ENCODE measurements at places on chromosomes 4 and X. TPM values are rescaled to one million over a fixed set of nuclear protein-coding genes. Genes with fewer than 3 reads are reported as not detected.

GRCh38 chr4:84948056-84948455 lies 18.4 kb downstream of the WDFY3 start:
- DNase-seq, result no peak
- no peaks in the 10 kb centered on the region for H3K27me3 ChIP-seq

- H3K27ac ChIP-seq, result no peak within 1 kb of the TSS
- no peaks in the 10 kb centered on the region for H3K36me3 ChIP-seq
- DNase-seq, result no peak
- peaks cover 50% of the 10 kb centered on the region for H3K27me3 ChIP-seq
Measured at GRCh38 chr4:171812665-171813525, at the start of gene GALNTL6. GALNTL6 (plus strand) TSS chr4:171813404.

GLRB gene
- total RNA-seq, result 11.9 TPM

DNA sequence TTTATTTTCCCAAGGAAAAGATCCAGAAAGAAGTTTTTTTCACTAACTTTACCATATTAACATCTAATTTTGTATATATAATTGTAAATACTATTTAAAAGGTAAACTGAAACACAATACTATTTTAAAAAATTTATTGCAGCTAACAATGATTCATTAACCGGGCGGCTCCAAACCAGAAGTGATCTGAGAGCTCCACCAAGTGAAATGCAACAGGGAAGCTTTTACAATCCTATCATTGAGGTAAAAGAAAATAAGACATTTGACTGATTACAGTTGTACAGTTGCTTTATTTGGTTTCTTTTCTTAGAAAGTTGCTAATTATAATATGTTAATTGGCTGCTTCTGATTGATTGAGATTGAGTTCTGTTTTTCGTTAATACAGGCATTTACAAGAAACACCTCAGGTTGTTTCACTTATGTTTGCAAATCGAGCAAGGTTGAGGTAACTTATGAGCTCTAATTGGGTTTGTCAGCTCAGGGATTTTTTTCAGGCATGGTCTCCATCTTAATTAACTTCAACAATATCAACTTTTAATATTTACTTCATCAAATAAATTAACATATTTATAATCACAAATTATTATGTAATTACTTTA lies 220.2 kb upstream of the UGT8 start:
- DNase-seq, result no peak
- peaks cover 4% of the 10 kb centered on the region for H3K27me3 ChIP-seq
- H3K4me1 ChIP-seq, result no peaks in the 10 kb centered on the region
- H3K27ac ChIP-seq, result no peak overlapping the region
- H3K4me3 ChIP-seq, result no peak overlapping the region

GRCh38 chrX:123013141-123013540 lies 170.9 kb upstream of the GRIA3 start:
- no peaks in the 10 kb centered on the region for H3K36me3 ChIP-seq
- no peaks in the 10 kb centered on the region for H3K27me3 ChIP-seq
- H3K27ac ChIP-seq, result no peak overlapping the region

DNA sequence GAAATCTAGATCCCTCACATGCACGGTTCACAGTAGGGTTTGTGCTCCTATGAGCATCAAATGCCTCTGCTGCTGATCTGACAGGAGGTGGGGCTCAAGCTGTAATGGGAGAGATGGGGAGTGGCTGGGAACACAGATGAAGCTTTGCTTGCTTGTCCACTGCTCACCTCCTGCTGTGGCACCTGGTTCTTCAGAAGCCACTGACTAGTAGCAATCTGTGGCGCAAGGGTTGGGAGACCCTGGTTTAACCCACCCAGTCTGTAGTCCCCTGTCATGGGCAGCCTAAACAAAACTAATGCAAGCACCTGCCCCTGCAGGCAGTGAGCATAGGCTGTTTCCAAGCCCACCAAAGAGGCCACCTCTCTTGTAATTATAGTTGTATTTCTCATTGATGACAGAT lies 116.6 kb downstream of the SHOX start:
- DNase-seq, result no peak
- no peak overlapping the region for H3K4me3 ChIP-seq
- no peaks in the 10 kb centered on the region for H3K36me3 ChIP-seq
- no peaks in the 10 kb centered on the region for H3K4me1 ChIP-seq
- peaks cover 18% of the 10 kb centered on the region for H3K27me3 ChIP-seq

FAM50A gene
- total RNA-seq, result 65.8 TPM

DNA sequence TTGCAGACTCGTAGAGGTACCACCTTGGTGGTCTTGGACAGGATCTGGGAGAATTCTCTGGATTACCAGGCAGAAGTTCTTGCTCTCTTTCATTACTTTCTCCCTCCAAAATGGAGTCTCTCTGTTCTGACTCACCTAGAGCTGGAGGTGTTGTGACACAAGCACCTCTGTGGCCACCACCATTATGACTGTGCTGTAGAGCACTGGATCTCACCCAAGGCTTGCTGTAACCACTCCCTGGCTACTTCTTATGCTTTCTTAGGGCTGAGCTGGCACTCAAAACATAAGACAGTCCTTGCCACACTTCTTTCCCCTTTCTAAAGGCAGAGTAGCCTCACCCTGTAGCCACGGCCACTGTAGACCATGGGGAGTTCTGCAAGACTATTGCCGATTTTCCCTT lies 296.6 kb upstream of the DIPK2B start:
- peaks cover 2% of the 10 kb centered on the region for H3K36me3 ChIP-seq
- no peaks in the 10 kb centered on the region for H3K27me3 ChIP-seq
- H3K4me3 ChIP-seq, result no peak overlapping the region
- no peak overlapping the region for H3K27ac ChIP-seq
- no peak for DNase-seq
- H3K4me1 ChIP-seq, result no peaks in the 10 kb centered on the region

RAP1GDS1 gene
- 24.4 TPM for total RNA-seq

GRCh38 chrX:109848461-109849050 lies 115.5 kb upstream of the ACSL4 start:
- DNase-seq, result no peak
- H3K4me3 ChIP-seq, result peak overlapping the region; percentile 3
- no peaks in the 10 kb centered on the region for H3K36me3 ChIP-seq
- H3K27ac ChIP-seq, result peak overlapping the region; percentile 74
- H3K4me1 ChIP-seq, result peaks cover 22% of the 10 kb centered on the region
- no peaks in the 10 kb centered on the region for H3K27me3 ChIP-seq

GRCh38 chr4:84750260-84750959 lies 167.5 kb downstream of the CDS1 start:
- no peaks in the 10 kb centered on the region for H3K27me3 ChIP-seq
- no peak overlapping the region for H3K4me3 ChIP-seq
- no peaks in the 10 kb centered on the region for H3K4me1 ChIP-seq
- peaks cover 27% of the 10 kb centered on the region for H3K36me3 ChIP-seq
